ENCODE measurements at places on chromosomes 1 and 21.

DNA sequence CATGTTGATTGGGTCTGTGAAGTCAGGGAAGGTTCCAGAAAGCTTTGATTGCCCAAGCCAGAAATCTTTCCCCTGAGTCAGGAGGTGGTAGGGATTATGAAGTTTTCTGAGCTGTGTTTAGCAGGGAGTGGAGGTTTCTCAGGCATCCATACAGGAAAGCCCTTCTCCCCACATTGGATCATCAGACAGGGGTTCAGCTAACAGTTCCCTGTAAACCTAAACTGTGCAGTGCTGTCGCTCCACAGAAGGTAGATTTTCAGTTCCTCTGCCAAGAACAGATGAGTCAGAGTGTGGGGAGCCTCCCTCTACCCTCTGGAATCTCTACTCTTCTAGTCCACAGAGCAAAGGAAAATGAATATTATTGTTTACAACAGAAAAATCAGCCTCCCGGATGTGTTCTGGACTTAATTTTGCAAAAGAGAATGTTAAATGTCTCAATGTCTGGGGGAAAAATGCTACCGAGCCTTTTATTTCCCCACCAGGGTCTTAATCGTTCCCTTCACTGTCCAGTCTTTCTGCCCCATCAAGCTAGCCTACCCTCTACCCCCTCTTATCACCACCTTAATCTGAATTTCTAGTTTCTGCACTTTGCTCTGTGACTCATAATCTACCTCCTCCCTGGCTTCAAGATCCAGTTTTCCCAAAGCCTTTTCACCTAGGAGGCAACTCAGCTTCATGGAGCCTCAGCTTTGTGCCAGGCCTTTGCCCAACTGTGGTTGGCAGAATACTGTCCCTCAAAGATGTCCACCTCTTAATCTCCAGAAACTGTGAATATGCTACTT lies 355.6 kb downstream of the PRDM2 start:
- no peaks in the 10 kb centered on the region for H3K27me3 ChIP-seq
- H3K27ac ChIP-seq, result no peak overlapping the region
- H3K4me1 ChIP-seq, result no peaks in the 10 kb centered on the region
- no peak for DNase-seq
- no peak overlapping the region for H3K4me3 ChIP-seq

DNA sequence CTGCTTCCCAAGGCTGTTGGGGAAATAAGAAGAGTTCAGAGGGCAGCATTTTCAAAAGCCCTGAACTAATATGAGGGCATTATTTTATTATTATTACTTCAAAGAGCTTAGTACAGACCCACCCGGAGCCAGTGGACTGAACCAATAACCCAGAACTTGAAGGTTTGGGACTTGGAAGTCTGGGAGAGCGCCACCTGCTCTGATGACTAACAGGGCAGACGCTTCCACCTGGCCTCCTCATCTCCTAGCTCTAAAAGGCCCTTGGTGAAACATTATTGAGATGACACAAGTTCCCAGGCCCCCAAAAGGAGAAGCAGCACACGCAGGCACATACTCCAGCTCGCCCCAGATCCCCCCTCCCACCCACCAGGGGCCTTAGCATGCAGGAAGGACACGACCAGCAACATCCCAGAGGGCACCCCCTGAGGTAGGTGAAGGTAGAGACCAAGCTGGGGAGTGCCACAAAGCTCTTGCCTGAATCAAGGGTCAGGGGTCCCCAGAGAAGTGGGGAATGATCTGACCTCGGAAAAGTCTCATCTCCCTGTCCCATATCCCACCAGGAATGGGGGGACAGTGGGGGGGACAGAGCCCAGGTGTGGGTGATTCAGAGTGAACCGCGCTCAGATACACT lies 1.3 kb downstream of the DLGAP3 start:
- peaks cover 6% of the 10 kb centered on the region for H3K4me1 ChIP-seq
- H3K4me3 ChIP-seq, result peak overlapping the region; percentile 71
- peak; percentile 44 for DNase-seq
- no peaks in the 10 kb centered on the region for H3K36me3 ChIP-seq
- peaks cover 7% of the 10 kb centered on the region for H3K27me3 ChIP-seq
- H3K27ac ChIP-seq, result no peak overlapping the region

- H3K27ac ChIP-seq, result no peak overlapping the region
- H3K4me1 ChIP-seq, result no peaks in the 10 kb centered on the region
- H3K36me3 ChIP-seq, result peaks cover 36% of the 10 kb centered on the region
- DNase-seq, result no peak
- no peak overlapping the region for H3K4me3 ChIP-seq
- no peaks in the 10 kb centered on the region for H3K27me3 ChIP-seq
These were observed 17.0 kb downstream of the PCNT start for GRCh38 chr21:46340998-46341397.

DNA sequence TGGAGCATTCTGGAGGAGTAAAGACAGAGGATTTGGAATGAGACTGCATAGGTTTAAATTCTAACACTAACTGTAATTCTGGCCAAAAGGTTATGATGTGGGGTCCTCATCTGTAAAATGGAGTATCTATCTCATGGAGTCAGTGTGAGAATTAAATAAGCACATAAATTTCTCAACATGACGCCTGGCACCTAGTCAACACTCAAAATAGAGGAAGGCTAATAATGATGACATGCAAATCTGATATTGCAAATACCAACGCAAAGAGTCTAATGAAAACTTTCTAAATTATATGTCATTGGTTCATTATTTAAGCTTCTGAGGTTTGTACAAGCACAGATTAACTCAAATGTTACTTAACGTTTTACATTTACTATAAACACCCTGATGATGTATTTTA lies 29.6 kb downstream of the APP start:
- H3K27ac ChIP-seq, result no peak overlapping the region
- no peaks in the 10 kb centered on the region for H3K27me3 ChIP-seq
- H3K4me3 ChIP-seq, result no peak overlapping the region
- no peak for DNase-seq
- H3K36me3 ChIP-seq, result peaks cover 21% of the 10 kb centered on the region

DNA sequence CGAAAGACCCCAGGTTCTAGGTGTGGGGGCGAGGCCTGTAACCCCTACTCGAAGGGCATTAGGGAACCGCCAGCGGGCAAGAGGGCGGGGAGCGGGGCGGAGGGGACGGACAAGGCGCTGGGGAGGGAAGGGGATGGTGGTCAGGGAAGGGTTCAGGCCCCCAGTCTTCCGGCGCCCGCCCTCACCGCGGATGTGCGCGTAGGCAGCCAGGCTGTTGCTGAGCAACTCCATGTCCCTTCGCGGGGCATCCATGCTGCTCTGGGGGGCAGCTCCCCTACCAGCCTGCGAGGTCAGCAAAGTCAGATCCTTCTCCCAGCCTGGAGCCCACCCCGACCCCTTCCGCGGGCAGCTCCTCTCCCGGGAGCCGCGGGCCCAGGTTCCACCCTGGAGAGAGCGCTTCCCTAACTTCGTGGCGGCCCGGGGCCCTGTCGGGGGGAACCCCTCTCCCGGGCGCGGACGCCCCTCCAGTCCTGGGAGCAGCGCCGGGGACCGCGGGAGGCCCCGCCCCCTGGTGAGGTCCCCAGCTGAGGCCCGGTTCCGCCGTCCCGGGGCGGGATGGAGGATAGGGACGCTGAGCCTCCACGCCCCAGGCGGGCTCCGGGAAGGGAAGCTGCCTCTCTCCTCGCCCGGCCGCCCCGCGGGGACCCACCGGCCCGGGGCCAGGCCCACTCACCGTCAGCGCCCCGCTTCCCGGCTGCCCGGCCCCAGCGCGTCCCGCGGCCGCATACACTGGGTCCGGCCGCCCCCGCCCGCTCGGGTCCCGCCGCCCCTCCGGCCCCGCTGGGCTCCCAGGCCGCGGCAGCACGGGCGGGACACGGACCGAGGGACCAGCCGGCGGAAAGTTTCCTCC lies 434 bp downstream of the EVA1B start:
- H3K27ac ChIP-seq, result no peak overlapping the region
- no peaks in the 10 kb centered on the region for H3K27me3 ChIP-seq
- DNase-seq, result peak; percentile 70
- no peaks in the 10 kb centered on the region for H3K4me1 ChIP-seq
- H3K4me3 ChIP-seq, result peak overlapping the region; percentile 66
- H3K36me3 ChIP-seq, result peaks cover 3% of the 10 kb centered on the region

DNA sequence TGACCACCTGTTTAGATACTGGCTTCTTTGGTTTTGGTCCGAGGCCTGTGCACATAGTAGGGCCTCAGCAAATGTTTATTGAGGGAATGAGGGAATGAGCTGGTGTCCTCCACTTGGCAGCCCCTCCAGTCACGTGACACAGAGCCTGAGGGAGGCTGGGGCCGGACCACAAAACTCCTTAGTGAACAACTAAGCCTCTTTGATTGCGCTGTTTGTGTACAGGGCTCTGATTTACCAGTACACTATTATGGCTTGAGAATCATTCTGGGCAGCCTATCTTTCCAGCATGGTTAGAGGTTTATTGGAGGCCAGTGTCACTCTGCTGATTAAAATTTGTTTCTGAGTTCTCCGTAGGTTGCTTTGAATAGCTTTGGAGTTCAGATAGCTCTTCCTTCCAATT lies 10.2 kb upstream of the LRRN2 start:
- H3K4me1 ChIP-seq, result peaks cover 4% of the 10 kb centered on the region
- H3K36me3 ChIP-seq, result no peaks in the 10 kb centered on the region
- H3K27me3 ChIP-seq, result no peaks in the 10 kb centered on the region
- H3K27ac ChIP-seq, result no peak overlapping the region

DNA sequence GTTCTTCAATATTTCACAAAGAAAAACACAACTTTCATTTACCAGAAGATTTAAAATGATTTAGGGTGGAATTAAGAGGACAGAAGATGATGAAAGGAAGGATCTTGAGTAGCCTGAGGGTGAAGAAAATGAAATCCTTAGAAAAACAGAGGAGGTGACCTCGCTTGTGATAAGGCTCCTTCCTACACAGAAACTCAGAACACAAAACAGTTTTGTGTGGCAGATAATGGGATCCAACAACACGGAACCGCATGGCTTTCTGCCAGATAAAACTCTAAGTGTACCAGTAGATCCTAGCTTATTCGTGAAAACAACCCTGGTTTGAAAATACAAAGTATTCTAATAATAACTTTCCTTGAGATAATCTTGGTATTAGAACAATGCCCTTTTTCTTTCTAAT lies 74.0 kb upstream of the EXO1 start:
- H3K27ac ChIP-seq, result no peak overlapping the region
- H3K4me3 ChIP-seq, result no peak overlapping the region
- no peak for DNase-seq
- no peaks in the 10 kb centered on the region for H3K4me1 ChIP-seq
- no peaks in the 10 kb centered on the region for H3K36me3 ChIP-seq

GRCh38 chr1:232280910-232281309 lies 349.0 kb downstream of the SIPA1L2 start:
- no peaks in the 10 kb centered on the region for H3K36me3 ChIP-seq
- peaks cover 12% of the 10 kb centered on the region for H3K4me1 ChIP-seq
- DNase-seq, result peak; percentile 75
- H3K4me3 ChIP-seq, result peak overlapping the region; percentile 20
- H3K27ac ChIP-seq, result no peak overlapping the region
- no peaks in the 10 kb centered on the region for H3K27me3 ChIP-seq

- H3K36me3 ChIP-seq, result no peaks in the 10 kb centered on the region
- no peak overlapping the region for H3K4me3 ChIP-seq
- no peaks in the 10 kb centered on the region for H3K27me3 ChIP-seq
- DNase-seq, result no peak
These were observed 276.0 kb downstream of the TM2D1 start for GRCh38 chr1:61448914-61449313.

GRCh38 chr1:224211206-224211962 lies 28.3 kb downstream of the DEGS1 start:
- H3K27me3 ChIP-seq, result no peaks in the 10 kb centered on the region
- H3K27ac ChIP-seq, result no peak overlapping the region
- DNase-seq, result no peak
- H3K4me3 ChIP-seq, result no peak overlapping the region
- H3K36me3 ChIP-seq, result no peaks in the 10 kb centered on the region

GRCh38 chr1:151130987-151131586 lies 15.3 kb downstream of the SEMA6C start:
- peak overlapping the region; percentile 76 for H3K4me3 ChIP-seq
- no peak overlapping the region for H3K27ac ChIP-seq
- peaks cover 17% of the 10 kb centered on the region for H3K36me3 ChIP-seq
- DNase-seq, result peak; percentile 97

DNA sequence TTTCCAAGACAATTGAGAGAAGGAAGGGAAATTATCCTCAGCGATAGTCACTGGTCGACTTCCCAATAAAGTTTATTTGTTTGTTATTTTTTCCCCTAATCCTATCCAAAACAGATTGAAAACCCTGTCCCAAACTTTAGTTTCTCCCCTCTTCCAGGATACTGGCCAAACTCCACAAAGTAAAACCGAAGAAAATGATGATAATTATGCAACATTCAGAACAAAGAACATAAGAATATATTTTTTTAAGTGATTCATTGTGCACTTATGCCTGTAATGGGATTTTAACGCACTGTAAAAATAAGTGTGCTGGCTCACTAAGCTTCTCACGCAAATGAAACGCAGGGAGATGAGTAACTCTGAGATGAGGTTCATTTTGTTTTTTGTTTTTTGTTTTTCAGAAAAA lies 6.0 kb downstream of the GLIS1 start:
- H3K36me3 ChIP-seq, result no peaks in the 10 kb centered on the region
- H3K4me3 ChIP-seq, result no peak overlapping the region
- H3K27me3 ChIP-seq, result peaks cover 24% of the 10 kb centered on the region
- no peaks in the 10 kb centered on the region for H3K4me1 ChIP-seq

GRCh38 chr1:229778794-229779193 lies 152.7 kb downstream of the URB2 start:
- H3K27ac ChIP-seq, result no peak overlapping the region
- no peaks in the 10 kb centered on the region for H3K4me1 ChIP-seq
- H3K36me3 ChIP-seq, result no peaks in the 10 kb centered on the region
- no peak overlapping the region for H3K4me3 ChIP-seq
- no peak for DNase-seq

DNA sequence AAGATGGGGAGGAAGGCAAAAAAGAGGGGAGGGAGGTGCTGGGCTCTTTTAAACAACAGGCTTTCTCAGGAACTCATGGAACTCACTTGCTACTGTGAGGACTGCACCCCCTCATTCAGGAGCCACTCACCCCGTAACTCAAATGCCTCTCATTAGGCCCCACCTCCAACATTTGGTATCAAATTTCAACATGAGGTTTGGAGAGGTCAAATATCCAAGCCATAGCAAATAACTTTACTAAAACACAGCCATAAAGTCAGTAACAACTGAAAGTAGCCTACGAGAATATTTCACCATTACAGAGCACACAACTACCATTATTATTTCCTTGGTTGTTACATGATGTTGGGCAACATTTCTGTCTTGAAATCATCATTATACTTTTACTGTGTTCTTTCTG lies 13.1 kb upstream of the DMRTB1 start:
- H3K4me3 ChIP-seq, result no peak overlapping the region
- peaks cover 18% of the 10 kb centered on the region for H3K4me1 ChIP-seq
- no peak overlapping the region for H3K27ac ChIP-seq
- H3K36me3 ChIP-seq, result peaks cover 4% of the 10 kb centered on the region
- no peaks in the 10 kb centered on the region for H3K27me3 ChIP-seq

All from H9 (cell line).